K562 (cell line): ENCODE measurements at places on chromosomes 1 and 21.

DNA sequence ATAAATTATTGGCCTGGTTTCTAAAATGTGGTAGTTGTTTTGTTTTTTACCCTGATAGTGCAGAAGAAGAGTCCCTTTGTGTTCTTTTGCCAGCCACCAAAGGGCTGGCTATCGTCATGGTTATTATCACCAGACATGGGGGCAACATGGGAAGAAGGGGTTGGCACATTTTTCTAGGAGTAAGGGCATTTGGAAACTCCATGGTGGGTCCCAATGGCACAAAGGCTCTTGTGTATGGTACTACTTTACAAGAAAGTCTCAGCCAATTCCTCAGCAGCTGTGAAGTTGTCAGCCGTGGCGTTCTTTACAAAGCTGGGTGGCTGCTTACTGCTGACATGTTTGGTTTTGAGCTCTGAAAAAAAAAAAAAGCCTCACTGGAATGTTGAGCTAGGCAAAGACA is 330.4 kb upstream of the ESRRG start:
- no peak for DNase-seq

DNA sequence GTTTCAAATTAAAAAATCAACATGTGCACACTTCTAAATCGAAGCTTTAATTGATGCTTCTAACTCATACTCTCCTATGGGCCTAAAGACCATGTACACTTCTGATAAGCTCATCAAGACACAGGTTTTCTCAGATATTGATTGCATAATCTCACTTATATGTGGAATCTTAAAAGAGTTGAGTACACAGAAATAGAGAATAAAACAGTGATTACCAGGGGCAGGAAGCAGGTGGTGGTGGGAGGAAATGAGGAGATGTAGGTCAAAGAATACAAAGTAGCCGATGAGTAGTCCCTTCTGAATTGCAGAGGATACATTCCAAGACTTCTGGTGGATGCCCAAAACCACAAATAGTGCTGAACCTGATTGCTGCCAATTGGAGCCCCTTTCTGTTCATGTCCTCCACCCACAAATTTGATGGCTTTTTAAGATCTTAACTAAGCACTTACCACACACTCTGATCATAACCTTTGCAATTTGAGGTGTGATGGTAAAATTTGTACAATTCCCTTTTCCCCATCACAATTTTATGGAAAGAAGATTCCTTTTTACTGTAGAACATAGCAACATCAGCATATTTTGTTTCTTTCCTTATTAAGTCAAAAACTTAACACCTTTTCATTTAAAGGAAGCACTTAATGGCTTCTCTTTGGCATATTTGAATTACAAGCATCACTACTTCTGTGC is 3.3 kb upstream of the CD1B start:
- no peak for DNase-seq

GRCh38 chr1:207486198-207486597 is 9.8 kb upstream of the CR1 start:
- no peak for DNase-seq

DNA sequence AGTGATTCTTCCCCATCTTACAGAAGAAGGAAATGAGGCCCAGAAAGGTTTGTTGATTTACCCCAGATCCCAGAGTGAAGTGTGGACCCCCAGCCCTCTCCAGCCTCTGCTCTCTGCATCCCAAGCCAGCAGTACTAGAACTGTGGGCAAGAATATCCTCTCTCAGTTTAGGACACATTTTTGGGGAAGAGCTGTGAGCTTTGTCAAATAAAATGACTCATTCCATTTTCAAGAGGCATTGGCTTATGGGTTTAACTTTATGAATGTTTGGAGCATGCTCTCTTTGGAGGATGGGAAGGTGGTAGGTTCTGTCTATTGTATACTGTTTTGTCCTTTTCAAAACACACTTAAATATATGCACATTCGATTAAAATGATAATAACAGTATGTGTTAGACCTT is 70.6 kb upstream of the CNTN2 start:
- DNase-seq: no peak

DNA sequence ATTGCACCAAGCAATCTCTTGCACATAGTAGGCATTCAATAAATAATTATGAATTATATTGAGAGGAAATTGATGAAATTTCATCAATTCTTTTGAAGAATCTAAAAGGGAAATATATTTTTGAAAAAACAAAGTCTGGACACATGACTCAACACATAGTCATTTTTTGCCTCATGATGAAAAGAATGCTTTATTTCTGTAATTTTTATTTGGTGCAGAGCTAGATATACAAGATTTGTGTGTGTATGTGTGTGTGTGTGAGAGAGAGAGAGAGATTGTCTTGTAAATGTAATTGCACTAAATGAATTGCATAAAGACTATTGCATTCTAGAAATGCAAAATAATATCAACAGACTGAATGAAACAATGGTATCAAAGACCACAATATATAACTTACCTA is 206.2 kb upstream of the C1orf87 start:
- DNase-seq: no peak

GRCh38 chr1:209547626-209548025 is 35.9 kb upstream of the CAMK1G start:
- no peak for DNase-seq

- peak; percentile 23 for DNase-seq
These were observed 134.7 kb upstream of the VANGL1 start for GRCh38 chr1:115506924-115507589.

GRCh38 chr1:180544050-180544449 is 14.7 kb upstream of the OVAAL start:
- DNase-seq: no peak

- peak; percentile 99 for DNase-seq
These were observed 252.4 kb downstream of the TOMM20 start for GRCh38 chr1:234875953-234876855.

- no peak for DNase-seq
These were observed 25.9 kb upstream of the IL19 start for GRCh38 chr1:206744683-206745082.

DNA sequence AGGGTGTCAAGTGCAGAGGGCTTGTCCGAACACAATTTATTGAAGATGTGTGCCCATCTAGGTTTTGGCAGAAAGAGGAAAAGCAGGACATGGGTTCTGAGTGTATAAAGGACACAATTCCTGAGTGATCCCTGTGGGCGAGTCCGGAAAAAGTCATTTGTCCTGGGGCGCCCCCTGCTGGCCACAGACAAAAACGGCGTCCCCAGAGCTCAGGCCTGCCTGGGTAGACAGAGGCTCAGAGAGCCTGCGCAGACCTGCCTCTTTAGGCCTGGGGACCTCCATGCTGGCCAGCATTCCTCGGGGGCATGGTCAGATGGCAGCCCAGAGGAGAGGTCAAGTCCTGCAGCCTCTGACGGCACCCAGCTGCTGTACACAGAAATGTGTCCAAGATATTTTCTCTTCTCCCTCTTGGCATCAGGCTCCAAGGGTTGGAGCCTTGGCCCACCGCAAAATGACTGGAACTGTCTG is 65.5 kb upstream of the LRP8 start:
- peak; percentile 85 for DNase-seq
